ENCODE measurements at places on chromosomes 11 and 22.

DNA sequence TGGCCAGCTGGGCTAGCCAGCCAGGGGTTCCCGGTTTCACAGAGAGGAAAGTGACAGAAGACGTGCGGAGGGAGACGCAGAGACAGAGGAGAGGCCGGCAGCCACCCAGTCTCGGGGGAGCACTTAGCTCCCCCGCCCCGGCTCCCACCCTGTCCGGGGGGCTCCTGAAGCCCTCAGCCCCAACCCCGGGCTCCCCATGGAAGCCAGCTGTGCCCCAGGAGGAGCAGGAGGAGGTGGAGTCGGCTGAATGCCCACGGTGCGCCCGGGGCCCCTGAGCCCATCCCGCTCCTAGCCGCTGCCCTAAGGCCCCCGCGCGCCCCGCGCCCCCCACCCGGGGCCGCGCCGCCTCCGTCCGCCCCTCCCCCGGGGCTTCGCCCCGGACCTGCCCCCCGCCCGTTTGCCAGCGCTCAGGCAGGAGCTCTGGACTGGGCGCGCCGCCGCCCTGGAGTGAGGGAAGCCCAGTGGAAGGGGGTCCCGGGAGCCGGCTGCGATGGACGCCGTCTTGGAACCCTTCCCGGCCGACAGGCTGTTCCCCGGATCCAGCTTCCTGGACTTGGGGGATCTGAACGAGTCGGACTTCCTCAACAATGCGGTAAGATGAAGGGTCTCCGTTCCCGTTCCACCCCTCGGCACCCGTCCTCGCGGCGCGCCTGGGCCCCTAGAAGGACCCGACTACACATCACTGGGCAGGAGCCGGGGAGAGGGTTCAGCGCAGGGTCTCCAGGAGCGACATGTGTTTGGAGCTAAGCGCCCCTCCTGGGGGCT, at the start of gene CREB3L1:
CREB3L1 (plus strand) TSS at position 41 of the 765 bp plus-strand sequence; CDS start at position 491, 450 bp downstream.
- DNase-seq, result no peak

DNA sequence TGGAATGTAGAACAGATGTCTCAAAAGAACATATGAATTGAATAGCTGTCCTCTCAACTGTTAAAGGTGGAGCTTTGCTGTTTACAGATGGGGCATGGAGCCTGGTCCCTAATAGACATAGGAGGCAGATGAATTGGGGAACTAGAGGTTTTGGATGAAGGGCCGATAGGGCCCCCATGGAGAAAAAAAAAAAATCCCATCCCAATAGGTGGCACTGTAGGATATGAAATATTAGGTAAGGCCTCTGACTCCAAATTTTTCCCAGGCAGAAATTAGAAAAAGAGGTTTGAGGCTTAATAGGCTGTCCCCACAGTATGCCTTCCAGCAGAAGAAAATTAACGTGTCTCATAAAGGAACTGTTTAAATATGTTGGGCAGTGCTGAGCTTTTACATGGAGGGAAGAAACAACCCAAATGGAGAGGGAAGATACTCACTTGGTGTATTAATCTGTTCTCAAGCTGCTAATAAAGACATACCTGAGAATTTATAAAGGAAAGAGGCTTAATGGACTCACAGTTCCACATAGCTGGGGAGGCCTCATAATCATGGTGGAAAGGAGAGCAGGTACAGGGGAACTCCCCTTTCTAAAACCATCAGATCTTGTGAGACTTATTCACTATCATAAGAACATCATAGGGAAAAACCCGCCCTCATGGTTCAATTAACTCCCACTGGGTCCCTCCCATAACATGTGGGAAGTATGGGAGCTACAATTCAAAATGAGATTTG, 30.1 kb upstream of the TMEM45B start:
- no peak for DNase-seq

GRCh38 chr11:109911488-109911887, 181.7 kb upstream of the ZC3H12C start:
- no peak for DNase-seq

- DNase-seq, result no peak
Measured at GRCh38 chr11:90465553-90465952, 242.7 kb upstream of the CHORDC1 start.

GRCh38 chr11:67310246-67311050, 7.1 kb downstream of the SSH3 start:
- DNase-seq, result no peak

Measured in NCI-H2171 (cell line).